Brain (organoid and tissue), 16 donors: ENCODE measurements at places on chromosomes 7 and 10. TPM values are rescaled to one million over a fixed set of nuclear protein-coding genes. Genes with fewer than 3 reads are reported as not detected.

Gene AHR
- polyA plus RNA-seq: 1.6 TPM

Gene FXYD4
- 3.4 TPM for polyA plus RNA-seq

Gene CELF2
- polyA plus RNA-seq: 19.5 TPM

Gene INA
- polyA plus RNA-seq: 265 TPM
